WTC11 (cell line): ENCODE measurements at places on chromosomes 4 and X.

DNA sequence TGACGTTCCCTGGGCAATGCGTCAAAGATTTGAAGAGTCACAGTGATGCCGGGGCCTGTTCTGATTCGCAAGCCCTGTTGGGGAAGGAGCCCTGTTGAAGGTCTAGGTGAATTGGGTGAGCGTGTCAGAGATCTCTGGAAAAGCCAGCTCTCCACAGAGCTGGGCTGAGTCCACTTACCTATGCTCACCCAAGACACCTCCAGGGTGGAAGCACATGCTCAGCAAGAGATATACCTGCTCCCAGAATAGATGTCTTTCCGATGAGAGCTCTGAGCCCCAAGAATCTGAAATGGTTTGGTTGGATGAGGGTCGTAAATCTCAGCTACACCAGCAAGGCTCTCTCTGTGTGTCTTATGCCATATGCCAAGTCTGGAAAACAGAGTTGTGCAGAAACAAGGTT lies 1.7 kb downstream of the GABRQ start:
- DNase-seq = no peak

DNA sequence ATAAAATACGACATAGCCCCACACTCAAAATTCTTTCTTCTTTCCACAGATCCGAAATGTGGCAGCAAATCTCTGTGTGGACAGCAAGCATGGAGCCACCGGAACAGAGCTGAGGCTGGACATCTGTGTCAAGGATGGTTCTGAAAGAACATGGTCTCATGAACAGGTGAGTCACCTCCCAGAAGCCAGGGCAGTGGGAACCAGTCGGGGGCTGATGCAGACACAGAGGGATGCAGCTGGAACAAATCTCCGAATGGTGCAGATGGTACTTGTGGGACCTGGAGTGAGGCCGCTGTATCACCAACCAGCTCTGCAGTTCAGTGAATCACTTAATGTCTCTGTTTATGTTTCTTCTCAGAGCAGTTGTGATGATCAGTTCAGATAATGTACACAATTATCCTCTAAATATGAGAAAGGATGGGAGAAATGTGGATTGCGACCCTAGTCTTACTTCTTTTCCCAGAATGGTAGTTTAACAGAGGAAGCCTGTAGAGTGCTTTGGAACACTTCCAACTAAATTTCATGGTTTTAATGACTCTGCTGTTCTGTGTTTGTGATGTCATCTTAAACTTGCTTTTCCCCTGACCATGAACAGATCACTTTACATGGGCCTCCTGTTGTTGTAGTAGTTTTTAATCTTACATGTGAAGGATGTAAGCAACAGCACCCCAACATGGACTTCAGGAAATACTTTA lies 159.3 kb upstream of the GALNT7 start:
- DNase-seq = no peak

- DNase-seq = no peak
Measured at GRCh38 chrX:97895751-97896150, 1012.0 kb downstream of the RPA4 start.

GRCh38 chr4:53905276-53905940 lies 159.0 kb downstream of the CHIC2 start:
- DNase-seq = no peak

GRCh38 chr4:94127707-94128328 lies 79.8 kb upstream of the SMARCAD1 start:
- DNase-seq = no peak

- DNase-seq = no peak
Measured at GRCh38 chrX:2642791-2643190, 48.3 kb upstream of the CD99 start.

- no peak for DNase-seq
Measured at GRCh38 chr4:174198828-174199227, 84.6 kb downstream of the FBXO8 start.
